Frontal cortex (tissue), 4 donors: ENCODE measurements at places on chromosomes 2 and 18. TPM values are rescaled to one million over a fixed set of nuclear protein-coding genes. Genes with fewer than 3 reads are reported as not detected.

DNA sequence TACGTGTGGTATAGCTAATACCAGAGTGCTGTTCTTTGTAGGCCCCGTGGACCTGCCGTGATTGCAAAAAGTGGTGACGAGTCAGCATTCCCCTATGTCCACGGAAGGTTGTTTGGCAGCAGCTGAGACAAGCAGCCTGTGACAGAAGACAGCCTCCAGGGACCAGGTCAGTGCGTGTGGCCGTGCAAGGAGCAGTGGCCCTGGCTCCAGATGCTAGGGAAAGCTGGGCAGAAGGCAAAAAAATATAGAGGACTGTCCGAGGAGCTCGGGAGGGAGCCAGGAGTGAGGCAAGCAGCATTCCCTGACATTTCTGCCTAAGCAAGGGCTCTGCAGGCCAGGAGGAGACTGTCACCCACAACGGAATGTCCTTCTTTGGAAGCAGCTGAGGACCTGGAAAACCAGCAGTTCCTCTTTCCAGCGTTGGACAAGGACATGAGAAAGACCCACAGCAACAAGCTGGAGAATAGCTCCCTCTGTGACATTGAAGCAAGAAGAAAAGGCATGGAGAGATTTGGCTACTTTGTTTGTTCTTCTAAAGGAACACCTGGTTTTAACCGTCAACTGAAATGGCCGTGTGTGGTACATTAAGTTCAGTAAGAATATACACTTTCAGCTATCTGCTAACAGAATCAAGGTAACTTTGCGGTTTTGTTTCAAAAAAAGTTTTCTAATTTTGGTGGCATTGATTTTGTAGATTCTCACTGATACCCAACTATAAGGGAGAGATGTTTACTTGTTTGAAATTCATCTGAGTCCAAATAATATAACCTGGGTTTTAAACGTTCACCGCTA is 58.3 kb downstream of the NPAS2 start:
- no peak for DNase-seq

DNA sequence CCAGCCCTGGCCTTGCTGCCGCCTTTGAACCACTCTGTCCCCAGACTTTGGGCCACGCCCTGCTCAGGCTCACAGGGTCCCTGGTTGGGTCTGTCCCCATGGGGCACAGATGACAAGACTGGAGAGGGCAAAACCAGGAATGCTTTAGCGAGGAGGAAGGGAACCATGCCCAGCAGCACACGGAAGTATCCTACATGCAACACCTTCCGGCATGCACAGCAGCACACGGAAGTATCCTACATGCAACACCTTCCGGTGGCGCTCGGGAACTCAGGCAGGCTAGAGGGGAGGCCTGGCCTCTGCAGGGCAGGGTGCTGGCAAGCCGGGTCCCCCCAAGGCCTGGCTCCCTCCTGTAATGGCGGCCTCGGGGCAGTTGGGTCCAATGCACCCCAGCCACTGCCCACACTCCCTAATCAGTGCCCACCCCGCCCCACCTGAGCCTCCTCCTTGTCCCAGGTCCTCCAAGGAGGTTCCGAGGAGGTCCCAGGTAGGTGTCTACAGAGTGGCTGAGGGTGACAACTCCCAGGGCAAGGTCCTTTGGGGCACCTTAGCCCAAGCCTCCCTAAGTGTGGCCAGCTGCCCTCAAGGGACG is 33.6 kb upstream of the SNED1 start:
- no peak for DNase-seq

LYG1 gene
- total RNA-seq = 0.41 TPM

ANTXR1 gene
- total RNA-seq = 8.2 TPM

GRCh38 chr2:20766798-20767644 is 55.9 kb downstream of the LDAH start:
- no peak for DNase-seq
